ENCODE measurements at places on chromosomes 11 and 22. TPM values are rescaled to one million over a fixed set of nuclear protein-coding genes. Genes with fewer than 3 reads are reported as not detected.

OR51B4 gene
- total RNA-seq: not detected

LRRC56 gene
- 0.34 TPM for total RNA-seq

C11orf16 gene
- total RNA-seq: not detected

DYNC2H1 gene
- 7.3 TPM for total RNA-seq

TEX12 gene
- total RNA-seq: not detected

C11orf21 gene
- total RNA-seq: not detected

KREMEN1 gene
- 3.7 TPM for total RNA-seq

MUC2 gene
- total RNA-seq: not detected

MS4A6A gene
- not detected for total RNA-seq

OLFML1 gene
- 0.32 TPM for total RNA-seq

NRGN gene
- 21.2 TPM for total RNA-seq

NCAM1 gene
- total RNA-seq: not detected

CARD10 gene
- 8.3 TPM for total RNA-seq

SCO2 gene
- 1.6 TPM for total RNA-seq

GRCh38 chr11:112229746-112230433, 3.7 kb downstream of the PTS start:
- peak; percentile 38 for DNase-seq

GRCh38 chr11:61403658-61404057, 11.3 kb downstream of the TMEM216 start:
- DNase-seq: no peak

DNA sequence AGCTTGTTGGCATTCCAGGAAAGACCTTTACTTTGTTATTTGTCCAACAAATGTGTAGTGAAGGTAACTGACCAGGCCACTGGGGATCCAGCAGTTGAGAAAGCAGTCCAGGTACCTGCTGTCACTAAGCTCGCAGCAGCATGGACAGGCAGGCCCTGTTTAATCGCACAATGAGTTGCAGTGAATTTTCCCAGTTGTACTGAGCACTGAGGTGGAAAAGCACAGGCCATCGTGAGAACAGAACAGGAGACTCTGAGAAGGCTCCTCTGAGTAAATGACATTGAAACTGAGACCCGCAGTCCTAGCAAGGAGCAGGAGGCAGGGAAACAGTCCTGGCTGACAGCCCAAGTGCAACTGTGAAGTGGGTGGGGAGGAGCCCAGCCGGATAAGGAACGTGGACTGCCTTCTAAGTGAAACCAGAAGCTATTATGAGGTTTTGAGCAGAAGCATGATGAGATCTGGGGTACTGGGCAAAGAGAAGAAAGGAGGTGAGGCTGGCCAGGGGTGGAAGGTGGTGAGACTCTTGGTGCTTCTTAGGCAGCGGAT, 39.8 kb upstream of the CDON start:
- DNase-seq: no peak

GRCh38 chr11:134480136-134480712, 68.2 kb upstream of the B3GAT1 start:
- DNase-seq: no peak

- DNase-seq: no peak
Observed at GRCh38 chr11:120285256-120285655, 39.8 kb upstream of the TLCD5 start.

GRCh38 chr11:71062199-71062598, 190.2 kb downstream of the SHANK2 start:
- no peak for DNase-seq

- peak; percentile 5 for DNase-seq
Observed at GRCh38 chr22:20803696-20804324, 29.9 kb downstream of the SERPIND1 start.

DNA sequence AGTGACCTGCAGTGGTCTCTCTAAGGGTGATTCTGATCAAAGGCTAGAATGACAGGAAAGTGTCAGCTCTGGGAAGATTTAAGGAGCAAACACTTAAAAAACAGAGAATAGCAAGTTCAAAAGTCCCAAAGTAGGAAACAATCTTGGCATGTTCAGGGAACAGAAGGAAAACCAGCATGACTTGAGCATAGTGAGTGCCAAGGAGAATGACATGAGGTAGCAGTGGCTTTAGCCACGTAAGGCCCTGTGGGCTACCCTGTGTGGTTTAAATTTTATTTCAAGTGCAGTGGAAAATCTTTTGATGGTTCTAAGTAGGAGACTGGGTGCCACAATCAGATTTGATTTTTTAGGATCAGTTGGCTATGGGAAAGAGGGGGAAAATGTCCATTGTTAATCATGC, 149.4 kb downstream of the WNT11 start:
- DNase-seq: no peak

DNA sequence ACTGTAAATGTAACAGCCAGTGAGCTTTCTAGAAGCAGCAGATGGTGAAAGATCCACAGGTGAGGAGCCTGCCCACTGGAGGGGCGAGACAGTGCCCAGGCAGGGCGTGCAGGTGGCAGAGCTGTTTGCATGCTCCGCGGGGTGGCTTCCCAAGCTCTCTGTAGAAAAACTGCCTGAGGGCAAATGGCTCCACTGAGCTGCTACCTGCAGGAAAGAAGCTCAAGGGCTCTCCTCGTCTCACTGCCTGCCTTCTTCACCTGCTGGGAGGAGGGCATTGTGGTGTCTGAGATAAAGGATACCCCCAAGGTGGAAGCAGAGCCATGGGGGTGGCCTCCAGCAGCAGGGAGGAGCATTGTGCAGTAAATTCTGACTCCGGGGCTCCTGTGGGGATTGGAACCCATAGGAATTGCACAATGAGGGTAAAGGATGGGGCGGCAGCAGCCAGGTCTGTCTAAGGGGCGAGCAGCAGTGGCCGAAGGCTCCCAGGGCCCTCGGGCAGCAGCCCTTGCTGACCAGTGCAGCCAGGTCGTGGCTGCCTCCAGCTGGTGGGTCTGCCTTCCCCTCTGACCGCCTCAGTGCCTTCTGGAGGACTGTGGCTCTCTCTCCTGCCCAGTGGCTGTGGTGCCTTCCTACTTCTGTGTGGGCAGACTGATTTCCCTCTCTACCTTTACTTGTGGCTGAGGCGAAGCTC, 28.0 kb upstream of the CABP7 start:
- no peak for DNase-seq

DNA sequence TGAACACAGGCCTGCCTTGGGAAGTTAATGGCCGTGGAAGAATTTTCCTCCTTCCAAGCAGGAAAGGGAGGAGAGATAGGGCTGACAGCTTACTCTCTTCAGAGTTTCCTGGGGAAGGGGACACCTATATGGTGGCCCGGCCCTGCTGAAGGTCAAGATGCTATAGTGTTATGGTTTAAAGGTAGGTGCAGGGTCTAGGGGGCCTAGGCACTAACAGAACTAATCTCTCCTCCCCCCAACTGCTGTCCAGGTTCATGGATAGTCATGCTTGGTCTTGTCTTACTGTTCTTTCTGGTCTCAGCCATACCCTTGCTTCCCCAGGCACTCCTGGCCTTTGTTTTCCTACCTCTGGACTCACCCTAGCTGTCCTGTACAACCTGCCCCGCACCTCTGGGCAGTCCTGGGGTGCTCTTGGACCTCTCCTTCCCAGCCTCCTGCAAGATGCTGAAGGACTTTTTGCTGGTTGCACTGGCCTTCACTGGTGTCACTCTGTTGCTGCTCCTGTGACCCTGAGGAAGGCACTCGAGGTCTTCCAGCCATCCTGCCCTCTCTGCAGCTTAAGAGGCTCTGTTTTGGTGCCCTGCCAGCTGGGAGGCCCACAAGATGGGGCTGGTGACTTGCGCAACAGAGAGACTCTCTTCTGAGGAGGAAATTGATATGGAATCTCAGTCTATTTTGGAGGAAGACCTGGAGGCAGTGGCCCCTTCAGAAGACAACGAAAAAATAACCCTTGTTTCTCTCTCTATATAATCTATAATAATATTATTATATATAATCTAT, 17.9 kb downstream of the SEC14L3 start:
- DNase-seq: peak; percentile 28

GRCh38 chr11:113384551-113384950, 3.0 kb upstream of the ANKK1 start:
- peak; percentile 77 for DNase-seq

GRCh38 chr11:69862331-69862771, 43.1 kb upstream of the FGF3 start:
- no peak for DNase-seq

DNA sequence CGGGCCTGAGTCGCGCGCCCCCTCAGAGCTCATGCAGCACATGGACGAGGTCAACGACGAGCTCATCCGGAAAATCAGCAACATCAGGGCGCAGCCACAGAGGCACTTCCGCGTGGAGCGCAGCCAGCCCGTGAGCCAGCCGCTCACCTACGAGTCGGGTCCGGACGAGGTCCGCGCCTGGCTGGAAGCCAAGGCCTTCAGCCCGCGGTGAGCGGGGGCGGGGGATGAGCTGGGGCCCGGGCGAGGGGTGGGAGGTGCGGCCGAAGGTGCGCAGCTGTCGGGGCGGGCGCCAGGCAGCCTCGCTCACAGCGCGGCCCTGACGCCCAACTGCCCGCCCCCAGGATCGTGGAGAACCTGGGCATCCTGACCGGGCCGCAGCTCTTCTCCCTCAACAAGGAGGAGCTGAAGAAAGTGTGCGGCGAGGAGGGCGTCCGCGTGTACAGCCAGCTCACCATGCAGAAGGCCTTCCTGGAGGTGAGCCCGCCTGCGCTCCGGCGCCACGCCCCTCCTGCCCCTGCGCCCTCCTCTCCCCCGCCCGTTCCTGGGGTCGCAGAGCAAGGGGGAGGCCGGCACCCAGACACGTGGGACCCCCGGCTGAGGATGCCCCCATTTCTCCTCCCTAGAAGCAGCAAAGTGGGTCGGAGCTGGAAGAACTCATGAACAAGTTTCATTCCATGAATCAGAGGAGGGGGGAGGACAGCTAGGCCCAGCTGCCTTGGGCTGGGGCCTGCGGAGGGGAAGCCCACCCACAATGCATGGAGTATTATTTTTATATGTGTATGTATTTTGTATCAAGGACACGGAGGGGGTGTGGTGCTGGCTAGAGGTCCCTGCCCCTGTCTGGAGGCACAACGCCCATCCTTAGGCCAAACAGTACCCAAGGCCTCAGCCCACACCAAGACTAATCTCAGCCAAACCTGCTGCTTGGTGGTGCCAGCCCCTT, 20.5 kb downstream of the EPS8L2 start:
- DNase-seq: no peak

DNA sequence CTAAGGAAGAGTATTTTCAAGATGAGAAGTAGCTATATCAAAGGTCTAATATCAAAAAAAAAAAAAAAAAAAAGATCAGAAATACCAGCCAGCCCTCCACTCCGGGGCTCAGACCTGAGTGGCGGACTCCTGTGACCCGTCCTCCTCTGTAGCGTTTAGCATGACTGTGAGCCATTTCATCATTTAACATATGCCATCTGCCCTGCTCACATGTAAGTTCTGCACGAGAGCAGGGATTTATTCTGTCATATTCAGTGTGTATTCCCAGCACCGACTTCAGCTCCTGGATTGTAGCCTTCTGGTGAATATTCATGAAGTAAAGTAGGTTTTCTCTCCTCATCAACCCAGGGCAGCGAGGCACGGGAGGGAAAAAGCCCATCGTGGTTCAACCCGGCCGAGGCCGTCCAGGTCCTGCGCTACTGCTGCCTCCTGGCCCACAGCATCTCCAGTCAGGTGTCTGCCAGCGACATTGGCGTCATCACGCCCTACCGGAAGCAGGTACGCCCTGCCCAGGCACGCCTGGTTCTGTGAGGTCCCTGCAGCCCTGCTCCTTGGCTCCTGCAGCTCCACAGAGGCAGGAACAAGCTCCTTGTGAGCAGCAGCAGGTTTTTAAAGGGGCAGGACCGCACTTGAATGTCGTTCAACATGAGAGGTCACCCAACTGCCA, 12.7 kb upstream of the PANX2 start:
- DNase-seq: no peak

- no peak for DNase-seq
Observed at GRCh38 chr11:9076046-9076445, 15.4 kb downstream of the SCUBE2 start.

- DNase-seq: peak; percentile 54
Observed at GRCh38 chr11:85694385-85694980, 8.5 kb upstream of the CCDC89 start.

DNA sequence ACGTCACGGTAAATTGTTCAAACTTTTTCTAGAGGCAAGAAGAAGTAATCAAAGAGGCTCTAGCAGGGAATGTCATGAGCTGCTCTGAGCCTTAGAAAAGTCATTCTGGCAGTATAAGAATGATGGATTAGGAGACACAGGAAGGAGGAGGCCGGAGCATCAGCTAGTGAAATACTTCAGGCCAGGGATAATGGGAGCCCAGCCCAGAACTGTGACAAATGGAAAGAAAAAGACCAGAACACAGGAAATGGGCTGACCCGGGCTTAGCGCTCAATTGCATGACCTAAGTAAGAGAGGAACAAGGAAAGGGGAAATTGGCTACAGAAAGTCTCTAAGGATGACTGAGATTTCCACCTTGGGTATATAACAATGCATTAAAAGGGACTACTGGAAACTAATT, 108.6 kb downstream of the LARGE1 start:
- DNase-seq: no peak

DNA sequence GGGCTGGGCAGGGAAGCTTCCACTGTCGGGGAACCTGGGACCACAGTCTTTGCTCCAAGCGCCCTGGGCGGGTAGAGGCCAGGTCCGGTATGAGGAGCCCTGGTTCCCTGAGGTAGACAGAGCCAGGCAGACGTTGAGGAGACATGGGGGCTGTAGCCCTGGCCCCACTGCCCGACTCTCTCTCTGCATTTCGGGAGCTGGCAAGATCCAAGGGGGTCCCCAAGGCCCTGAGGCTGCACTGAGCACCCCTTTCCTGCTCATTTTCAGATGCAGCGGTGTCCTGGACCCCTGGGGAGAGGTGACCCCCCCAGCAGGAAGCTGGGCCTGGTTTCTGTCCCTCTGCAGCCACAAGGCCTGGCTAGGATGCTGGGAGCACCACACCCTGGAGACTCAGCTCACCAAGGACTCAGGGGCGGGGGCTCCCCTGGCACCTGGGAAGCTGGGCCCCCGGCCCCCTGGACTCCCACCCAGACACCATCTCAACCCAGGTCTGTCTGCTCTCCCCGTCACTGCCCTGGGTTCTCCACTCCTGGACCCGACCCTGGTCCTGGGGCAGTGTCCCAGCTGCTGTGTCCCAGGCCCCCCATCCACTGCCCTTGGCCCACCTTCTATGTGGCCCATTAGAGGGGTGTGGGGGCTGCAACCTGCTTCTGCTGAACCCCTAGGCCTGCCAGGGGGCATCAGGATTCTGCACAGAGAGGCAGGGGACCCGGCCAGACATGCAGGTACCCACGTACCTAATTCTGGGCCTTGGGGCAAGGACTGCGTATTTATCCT, 15.0 kb upstream of the MUC6 start:
- no peak for DNase-seq

DNA sequence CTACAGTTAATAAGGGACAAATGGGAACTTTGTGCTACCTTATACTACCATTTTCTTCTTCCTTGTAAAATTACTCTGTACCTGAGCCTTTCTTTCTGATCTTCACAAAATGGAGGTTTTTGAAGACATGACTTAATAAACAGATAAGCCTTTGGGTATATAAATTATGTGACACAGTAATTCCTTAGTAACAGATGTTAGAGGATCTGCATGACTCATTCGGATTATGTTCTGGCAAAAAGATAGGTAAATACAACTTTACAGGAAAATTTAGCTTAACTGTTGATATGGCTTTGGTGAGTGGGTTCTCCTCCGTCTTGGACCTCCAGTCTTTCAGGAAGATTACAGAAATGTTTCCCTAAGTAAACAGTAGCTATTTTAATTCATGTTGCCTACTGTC, 61.8 kb downstream of the BID start:
- DNase-seq: peak; percentile 43
